ENCODE measurements at places on chromosomes 2 and 18.

GRCh38 chr2:169116327-169116726, 47.0 kb downstream of the DHRS9 start:
- DNase-seq, result no peak

DNA sequence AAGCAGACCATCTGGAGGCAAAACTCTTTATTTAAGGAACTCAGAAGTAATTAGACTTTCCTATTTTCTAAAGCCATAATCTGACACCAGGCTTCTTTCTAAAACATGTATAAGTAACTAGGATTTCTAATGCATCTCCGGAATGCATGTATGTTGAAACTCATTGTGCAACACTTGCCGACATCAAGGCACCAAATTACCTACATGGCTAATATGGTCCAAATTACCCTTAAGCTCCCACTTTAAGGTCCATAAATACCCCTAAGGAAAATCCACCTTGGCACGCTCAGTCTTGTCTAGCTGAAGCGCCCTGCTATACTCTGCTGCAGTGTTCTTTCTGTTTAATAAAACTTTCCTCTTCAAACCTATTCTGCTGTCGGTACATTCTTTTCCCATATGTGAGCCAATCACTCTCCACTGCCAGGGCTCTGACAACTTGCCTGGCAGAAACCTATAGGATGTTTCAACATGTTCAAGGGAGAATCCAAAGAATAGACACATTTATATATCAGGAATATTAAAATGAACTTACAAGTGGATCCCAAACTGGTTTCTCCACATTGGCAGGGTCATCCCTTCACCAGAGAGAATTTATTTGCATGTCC, 171.9 kb downstream of the GALNT1 start:
- DNase-seq, result no peak

- no peak for DNase-seq
Observed at GRCh38 chr2:99365661-99366060, 28.5 kb downstream of the EIF5B start.

DNA sequence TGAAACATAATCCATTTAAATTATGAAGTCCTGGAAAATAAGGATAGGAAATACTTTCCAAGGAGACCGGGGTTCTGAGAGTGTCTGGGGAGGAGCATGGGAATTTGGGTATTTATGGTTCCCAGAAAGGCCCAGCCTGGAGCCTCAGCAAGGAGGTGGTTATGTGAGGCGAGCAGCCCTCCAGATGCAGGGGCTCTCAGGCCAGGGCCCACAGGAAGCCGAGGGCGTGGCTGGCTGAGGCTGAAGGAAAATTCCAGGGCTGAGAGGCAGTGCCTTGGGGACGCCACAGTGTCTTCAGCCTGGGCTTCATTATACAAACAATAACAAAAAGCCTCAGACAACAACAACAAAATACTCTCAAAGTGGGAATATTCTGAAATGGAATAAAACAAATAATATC, 86.9 kb upstream of the SERPINE2 start:
- no peak for DNase-seq

- DNase-seq, result no peak
Observed at GRCh38 chr2:55459279-55459678, 39.6 kb upstream of the CCDC88A start.

DNA sequence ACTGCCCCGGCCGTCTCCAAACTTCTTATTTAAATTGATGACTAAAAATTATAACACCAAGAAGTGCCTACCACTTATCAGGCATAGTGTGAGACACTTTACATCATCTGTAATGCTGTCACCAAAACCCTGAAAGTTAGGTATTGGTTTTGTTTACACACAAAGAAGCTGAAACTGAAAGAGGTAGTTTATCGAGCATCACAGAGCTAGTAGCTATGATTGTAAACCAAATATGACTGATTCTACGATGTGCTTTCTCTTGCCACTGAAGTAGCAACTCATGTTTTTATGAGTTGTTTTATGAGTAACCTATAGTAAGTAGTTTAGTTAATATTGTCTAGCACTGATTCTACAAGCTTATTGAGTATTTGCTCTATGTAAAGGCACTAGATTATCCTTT, 31.5 kb downstream of the DYNC1I2 start:
- DNase-seq, result no peak

DNA sequence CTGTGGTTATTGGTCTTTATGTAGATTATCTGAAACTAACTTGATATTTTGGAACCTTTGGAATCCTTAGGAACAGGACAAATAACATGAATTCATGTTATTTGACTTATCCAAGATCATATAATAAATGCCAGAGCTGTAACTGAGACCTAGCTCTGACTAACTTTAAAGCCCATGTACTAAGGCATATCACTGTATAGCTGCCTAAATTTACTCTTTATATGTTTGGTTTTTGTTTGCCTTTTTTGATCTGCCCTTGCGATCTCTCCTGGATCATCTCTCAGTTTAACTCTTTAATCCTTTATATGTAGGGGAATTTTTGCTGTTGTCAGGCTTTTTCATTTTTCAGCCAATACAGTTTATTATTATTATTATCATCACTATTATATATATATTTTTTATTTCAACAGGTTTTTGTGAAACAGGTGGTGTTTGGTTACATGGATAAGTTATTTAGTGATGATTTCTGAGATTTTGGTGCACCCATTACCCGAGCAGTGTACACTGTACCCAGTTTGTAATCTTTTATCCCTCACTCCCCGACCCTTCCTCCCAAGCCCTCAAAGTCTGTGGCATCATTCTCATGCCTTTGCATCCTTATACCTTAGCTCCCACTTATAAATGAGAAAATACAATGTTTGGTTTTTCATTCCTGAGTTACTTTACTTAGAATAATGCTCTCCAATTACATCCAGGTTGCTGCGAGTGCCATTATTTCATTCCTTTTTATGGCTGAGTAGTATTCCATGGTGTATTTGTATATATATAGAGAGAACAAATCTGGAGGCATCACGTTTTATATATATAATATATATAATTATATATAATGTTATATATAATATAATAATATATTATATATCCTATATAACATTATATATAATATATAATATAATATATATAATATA, 48.9 kb downstream of the APLF start:
- DNase-seq, result no peak

- no peak for DNase-seq
Observed at GRCh38 chr2:66561645-66562303, 126.8 kb downstream of the MEIS1 start.

GRCh38 chr2:110657724-110658305, 20.0 kb downstream of the BUB1 start:
- DNase-seq, result no peak

DNA sequence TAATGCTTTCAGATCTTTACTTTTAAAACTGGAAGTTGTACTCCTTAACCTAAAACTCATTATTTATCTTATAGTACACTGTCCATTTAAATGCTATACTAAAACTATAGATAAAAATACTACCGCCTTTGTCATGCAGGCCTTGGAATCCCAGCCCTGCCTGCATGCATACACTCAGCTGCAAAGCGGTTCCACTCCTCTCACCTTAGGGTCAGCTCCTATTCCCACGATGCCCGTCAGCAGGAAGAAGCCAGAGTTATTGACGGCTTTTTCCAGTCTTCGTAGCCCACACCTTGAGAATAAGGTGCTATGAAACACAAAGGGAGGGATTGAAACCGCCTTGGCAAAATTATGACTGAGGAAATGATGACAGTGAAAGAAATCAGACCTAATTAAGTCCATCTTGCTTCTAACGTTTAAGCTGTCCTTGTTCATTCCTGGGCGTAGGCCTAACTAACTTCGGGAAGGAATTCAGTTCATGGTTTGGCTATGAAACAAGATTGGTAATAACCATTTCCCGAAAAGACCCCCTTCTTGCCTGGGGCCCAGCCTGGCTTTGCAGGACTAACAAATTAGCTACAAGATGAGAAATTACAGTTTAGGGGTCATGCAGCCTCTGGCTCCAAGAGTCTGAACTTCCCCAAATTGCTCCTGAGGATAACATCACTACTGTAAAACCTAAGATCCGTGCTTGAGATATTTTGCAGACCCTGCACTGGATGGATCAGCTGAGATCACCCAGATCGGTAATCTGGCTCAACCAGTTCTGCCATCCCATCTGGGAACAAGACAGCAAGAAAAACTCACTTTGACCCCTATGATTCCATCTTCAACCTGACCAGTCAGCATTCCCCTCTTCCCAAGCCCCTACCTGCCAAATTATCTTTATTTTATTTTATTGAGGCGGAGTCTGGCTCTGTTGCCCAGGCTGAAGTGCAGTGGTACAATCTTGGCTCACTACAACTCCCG, 17.1 kb downstream of the EPB41L5 start:
- no peak for DNase-seq

DNA sequence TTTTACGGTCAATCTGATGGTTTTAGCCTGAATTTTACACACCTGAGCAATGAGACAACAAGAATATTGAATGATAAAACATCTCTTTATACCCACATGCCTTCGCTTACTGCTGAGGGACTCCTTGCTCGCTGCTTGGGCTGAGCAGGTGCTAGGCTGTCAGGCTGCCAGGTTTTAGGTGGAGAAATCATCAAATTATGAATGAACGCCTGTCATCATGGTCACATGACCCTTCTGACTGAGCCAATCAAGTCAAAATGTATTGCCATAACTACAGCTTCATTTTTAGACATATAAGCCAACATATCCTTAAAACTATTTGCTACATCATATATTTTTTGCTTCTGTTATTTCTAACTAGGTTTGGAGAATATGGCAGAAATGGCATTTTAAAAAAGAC, 274.0 kb downstream of the LNPK start:
- no peak for DNase-seq

GRCh38 chr2:235086481-235087184, 134.8 kb downstream of the SH3BP4 start:
- DNase-seq, result no peak

GRCh38 chr2:156083763-156084493, 248.6 kb downstream of the NR4A2 start:
- DNase-seq, result no peak

DNA sequence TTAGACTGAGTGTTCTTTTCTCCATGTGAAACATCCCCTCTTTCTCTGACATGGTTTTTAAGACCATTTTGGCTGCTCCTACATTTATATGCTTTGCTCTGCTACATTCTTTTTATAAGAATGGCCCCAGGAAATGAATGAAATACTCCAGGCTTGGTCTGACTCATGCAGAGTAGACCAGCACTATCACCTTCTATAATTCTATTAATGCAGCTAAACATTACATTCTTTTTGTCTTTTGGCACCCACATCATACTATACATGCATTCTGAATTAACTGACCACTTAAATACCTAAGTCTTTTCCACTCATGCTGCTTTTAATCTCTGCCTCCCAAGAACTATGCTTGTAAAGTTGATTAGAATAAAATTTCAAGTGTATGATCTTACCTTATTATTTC, 94.1 kb downstream of the AAK1 start:
- no peak for DNase-seq

GRCh38 chr2:11933854-11934253, 187.4 kb downstream of the LPIN1 start:
- no peak for DNase-seq

DNA sequence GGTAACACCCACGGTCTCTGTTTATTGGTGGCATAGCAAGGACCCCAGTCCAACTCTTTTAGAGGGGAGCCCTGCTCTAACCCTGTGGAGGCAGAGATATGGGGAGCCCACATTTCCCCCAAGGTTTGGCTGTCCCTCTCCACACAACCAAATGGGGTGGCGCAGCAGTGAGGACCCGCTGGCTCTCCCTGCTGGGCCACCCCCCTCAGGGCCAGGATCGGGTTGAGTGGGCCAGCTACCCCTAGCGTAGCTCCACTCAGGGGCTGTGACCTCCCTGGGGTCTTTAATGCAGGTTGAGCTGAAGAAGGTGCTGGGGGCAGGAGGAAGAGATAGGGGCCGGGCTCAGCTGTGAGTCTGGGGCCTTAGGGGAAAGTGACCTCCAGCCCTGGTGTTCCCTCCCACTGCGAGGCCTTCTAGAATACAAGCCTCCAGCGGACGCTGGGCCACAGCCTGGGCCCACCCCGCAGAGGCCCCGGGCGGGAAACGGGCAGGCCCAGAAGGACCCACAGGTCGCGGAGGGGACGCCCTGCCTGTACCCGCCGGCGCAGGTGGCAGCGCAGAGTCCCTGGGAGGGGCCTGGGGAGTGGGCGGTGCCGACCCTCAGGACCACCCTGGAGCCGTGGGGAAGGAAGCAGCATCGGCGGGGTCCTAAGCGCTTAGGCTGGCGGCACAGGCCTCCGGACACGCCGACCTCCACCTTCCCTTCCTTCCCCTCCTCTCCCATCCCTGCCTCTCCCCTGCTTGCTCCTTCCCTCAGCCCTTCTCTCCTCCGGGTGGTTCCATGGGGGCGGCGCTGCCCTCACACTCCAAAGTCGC, 9.6 kb downstream of the CROCC2 start:
- DNase-seq, result no peak

DNA sequence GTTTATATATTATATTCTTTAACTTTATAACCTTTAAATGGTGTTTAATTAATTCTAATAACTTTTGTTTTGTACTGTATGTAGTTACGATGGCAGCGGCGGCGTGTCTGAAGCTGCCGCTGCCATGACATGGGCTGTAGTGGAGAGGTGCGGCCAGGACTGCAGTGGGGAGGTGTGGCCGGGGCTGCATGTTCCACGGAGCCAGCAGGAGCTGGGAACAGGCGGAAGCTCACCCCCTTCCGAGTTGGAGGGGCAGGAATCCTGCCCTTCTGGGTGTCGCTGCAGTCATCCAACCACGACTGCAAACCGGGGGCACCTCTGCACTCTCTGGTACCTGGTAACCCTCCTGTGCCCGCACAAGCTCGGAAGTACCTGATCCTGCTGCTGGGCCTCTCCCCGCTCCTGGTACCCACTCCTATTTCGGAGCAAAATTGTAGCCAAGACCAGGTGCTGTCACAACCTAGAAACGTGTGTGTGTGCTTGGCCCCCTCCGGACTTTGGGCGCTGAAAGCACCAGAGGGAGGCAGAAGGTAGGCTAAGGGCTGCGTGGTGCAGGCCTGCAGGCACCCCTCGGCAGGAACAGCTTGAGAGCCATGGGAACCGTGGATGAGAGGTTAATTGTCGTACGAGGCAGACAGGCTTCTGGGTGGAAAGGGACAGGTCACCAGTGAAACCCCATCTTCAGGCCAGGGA, 1329.7 kb upstream of the SLC39A10 start:
- no peak for DNase-seq
